Left ventricle myocardium superior (tissue), 1 donor: ENCODE measurements at places on chromosomes 1 and 21.

GRCh38 chr1:19844731-19845495, 29.8 kb upstream of the RNF186 start:
- no peak for DNase-seq

DNA sequence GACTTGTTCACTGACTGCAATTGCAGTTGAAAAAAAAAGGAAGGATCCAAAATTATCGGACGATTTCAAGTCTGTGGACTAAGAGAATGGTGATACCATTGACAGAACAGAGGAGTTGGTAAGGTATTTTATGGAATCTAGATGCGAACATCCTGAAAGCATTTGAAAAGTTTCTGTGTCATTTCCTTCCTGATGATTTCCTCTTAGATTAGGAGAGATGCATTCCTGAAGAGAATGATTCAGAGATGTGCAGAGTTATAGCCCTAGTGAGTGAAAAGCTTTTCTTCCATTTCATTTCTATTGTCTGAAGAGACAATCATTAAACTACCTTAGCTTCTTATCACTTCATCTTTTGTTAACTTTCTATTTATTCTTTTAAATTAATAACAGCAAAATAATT, 200.0 kb downstream of the KCNK2 start:
- no peak for DNase-seq

DNA sequence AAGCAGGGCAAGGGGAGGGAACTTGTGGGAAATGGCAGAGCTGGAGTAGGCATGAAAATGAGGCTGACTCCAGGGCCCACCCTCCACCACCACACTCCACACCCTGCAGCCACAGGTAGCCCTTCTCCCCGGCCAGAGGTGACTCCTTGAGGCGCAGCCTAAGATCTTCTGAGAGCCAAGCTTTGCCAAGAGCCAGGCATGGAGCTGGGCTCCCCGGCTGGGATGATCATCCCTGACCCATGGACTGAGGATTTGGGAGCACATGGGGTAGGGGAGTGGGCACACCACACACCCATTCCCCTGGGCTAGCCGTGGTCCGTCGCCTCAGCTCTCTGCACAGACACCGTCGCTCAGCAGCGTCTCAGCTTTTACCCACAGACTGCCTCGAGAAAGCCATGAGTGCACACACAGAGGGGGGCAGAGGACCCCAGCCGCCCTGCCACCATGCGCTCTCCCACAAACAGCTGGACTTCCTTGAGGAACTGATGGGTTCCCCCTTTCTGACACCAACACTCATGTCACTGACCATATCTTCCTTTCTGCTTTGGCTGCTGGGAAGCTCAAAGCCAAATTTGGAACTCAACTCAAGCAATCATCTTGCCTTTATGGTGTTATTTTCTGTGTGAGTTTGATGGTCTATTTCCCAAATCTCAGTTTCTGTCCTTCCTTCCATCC, 123.6 kb upstream of the RUNX3 start:
- DNase-seq: no peak

GRCh38 chr1:21344750-21345443, 54.6 kb upstream of the ECE1 start:
- DNase-seq: peak; percentile 44

GRCh38 chr1:226635456-226635941, 86.9 kb downstream of the STUM start:
- DNase-seq: peak; percentile 15
